Omental fat pad (tissue), 4 donors: ENCODE measurements at places on chromosomes 5 and 9.

- DNase-seq = peak; percentile 19
Observed at GRCh38 chr5:175694371-175695160, 36.7 kb downstream of the HRH2 start.

DNA sequence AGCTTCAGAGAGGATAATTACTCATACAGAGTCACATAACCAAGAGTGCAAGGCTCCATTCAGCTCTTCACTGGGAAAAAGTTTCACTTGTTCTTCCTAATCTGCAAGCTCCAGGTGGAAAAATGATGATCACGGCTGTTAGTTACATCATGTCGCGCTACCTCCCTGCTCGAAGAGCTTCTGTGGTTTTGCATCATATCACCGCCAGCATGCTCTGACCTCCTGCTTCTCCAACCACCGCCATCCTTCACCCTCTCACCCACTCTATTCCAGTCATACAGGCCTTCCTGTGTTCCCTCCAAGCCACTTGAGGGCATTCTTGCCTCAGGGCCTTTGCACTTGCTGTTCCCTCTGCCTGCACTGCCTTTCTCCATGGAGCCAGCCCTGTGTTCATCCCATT lies 47.1 kb downstream of the COL27A1 start:
- no peak for DNase-seq

DNA sequence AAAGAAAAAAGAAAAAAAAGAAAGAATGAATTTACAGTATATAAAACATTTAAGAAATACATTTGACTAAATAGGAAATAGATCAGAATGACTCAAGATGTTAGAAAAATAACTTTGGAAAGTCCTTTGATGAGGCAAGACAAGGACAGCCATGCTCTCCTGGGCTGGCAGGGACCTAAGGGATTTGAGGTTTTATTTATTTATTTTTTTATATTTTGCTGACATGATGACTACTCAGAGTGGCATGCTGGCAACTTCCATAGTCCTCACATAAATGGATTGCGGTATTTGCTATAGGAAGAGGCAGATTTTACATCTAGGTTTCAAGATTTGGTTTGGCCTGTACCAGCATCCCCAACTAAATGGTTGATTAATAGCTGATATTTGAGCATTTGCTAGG lies 17.7 kb downstream of the SLC28A3 start:
- no peak for DNase-seq

DNA sequence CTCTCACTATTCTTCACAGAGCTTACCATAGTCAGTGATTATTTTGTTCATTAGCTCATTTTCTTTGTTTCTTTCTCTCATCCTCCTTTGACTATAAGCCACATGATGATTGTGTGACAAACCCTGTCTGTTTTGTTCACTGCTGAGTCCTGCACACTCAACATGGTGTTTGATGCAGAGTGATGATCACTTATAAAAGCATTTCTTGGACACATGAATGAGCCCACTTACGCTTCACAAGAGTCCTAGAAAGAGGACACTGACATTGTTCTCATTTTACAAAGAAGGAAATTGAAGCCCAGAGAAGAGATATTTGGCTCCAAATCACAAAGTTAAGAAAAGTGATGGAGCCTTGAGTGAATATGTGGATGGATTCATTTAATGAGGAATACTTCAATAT lies 13.4 kb downstream of the ABLIM3 start:
- DNase-seq = no peak

DNA sequence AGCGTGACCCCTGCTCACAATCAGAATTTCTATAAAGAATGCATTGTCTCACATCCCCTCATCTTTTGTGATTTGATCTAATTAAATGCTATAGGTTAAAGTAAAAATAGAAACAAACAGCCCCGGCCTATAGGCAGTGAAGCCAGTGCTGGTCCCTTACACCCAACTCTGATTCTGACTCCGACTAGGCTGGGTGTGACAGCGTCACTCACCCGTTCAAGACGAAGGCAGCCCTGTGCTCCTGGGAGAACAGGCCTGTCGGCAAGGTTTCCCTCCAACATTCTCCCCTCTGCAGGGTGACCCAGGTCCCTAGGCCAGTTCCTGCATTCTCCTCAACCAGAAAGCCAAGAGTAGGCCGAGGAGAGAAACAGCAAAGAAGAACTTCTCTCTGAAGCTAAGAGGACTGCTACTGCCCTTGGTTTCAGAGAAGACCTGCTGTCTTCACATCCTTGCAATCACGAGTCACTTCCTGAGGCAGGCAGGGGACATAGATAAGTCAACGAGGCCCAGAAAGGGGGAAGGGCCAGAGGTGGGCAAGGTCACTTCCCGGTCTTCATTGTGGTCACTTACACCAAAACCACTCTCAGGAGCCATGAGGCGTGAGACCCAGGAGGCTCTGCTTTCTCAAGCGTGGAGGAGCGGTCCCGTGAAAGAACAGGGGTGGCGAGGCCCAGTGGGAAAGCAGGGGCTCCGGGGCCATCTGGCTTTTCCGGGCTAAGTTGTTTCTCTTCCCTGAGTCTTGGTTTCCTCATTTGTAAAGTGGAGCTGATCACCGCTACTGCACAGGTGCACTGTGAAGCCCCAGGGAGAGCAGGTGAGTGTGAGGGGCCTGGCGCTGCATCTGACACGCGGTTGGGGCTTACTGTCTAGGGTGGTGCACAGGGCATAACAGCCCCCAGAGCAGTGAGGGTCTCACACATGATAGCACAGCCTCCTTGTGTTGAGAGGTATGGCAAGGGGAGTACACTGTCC lies 200.8 kb downstream of the CRB2 start:
- DNase-seq = no peak

DNA sequence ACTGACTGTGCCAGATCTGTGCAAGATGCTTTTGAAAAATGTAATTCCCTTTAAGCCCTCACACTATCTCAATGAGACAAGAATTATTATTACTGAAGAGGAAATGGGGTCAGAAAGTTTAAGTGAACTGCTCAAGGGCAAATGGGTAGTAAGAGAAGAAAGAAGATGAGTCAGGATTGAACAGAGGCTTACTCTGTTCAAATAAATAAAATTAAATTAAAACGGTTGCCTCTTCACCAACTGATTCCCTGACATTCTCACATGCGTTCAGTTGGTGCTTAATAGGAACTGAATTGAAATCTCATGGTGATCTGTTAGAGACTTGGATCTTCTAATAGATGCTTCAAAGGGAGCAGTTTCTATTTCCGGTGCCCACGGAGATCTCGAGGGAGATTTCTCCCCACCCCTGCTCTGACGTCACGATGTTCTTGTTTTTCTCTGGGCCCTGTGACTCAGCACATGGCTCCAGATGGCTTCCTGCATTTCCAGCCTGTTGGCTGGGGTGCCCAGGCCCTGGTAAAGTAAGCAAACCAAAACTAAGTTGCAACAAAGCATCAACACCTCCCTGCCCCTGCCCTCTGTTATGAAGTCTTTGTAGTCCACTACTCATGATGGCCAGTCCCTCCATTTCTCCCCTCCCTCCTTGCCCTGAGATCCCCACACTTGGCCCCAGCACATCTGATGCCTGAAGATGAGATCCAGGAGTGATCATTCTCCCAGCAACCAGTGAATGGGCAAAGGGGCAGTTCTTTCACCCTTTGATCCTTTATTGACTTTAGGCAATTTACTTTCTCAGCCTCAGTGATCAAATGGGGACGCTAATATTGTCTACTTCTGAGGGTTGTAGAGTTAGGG lies 106.1 kb upstream of the CPEB4 start:
- DNase-seq = peak; percentile 48

DNA sequence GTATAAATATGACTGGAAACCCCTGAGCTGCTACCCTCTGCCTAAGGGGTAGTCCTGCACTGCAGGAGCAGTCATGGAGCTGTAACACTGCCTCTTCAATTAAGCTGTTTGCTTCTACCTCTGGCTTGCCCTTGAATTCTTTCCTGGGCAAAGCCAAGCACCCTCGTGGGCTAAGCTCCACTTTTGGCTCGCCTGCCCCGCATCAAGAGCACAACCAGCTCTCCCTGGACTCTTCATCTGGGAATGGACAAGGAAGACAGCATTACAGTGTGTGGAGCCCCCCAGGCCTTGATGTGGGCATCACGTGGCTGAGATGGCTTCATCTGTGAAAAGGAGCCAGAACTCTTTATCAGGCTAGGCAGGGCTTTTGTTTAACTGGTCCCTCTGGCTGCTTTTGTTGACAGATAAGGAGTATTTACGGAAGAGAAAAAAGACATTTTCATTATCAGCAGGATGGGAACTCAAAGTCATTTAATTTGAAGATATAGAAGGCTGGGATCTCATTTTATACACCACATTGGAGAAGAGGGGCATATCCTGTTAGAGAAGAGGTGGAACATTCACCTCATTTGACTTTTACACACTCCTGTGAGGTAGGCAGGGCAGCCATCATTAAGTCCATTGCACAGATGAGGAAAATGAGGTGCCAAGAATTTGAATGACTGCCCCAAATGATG lies 137.8 kb downstream of the SEMA6A start:
- no peak for DNase-seq

DNA sequence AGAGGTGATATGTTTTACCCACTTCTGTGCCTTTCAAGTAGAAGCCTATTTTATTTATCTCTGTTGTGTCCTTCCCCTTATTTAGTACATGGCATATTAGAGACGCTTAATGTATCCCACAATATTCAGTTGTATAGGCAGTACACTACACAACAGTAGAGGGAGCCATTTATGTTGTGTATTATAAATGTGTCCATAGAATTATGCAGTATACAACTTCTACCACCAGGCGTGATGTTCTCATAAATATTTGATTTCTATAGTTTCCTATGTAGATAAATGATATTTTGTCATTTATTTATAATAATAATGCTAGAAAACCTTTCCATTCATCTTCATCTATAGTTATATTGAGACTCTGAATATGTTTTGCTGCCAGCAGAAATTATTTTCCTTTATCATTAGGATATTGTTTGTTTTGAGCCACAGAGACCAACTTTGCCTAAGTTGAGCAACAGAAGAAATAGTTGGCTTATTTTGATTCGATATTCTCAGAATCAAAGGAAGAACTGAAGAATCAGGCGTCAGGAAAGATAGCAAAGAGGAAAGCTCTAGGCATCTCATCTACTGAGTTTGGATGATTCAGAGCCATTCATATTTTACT lies 81.7 kb downstream of the ADAMTS19 start:
- DNase-seq = no peak

DNA sequence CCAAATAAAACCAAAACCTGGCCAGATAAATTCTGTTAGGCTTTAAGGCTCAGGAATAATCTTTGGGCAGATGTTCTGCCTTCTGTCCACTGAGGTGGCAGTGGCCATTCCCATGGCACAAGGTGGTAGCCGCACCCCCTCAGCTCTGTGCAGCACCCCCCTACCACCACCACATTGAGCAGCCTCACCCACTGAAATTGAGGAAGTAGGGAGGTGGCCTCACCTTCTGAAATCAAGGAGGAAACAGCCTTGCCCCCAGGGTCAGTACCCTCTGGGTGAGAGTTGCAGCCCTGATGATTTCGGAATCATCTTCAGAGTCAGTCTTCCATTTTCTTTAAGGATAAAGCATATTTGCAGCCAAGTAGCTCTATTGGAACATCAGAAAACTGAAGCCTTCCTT lies 204.8 kb upstream of the PIK3R1 start:
- no peak for DNase-seq

GRCh38 chr5:74384851-74385250 lies 255.7 kb downstream of the ENC1 start:
- DNase-seq = no peak

GRCh38 chr9:84151640-84152039 lies 171.0 kb downstream of the RMI1 start:
- DNase-seq = no peak

GRCh38 chr9:131174681-131175239 lies 49.4 kb downstream of the NUP214 start:
- DNase-seq = no peak

DNA sequence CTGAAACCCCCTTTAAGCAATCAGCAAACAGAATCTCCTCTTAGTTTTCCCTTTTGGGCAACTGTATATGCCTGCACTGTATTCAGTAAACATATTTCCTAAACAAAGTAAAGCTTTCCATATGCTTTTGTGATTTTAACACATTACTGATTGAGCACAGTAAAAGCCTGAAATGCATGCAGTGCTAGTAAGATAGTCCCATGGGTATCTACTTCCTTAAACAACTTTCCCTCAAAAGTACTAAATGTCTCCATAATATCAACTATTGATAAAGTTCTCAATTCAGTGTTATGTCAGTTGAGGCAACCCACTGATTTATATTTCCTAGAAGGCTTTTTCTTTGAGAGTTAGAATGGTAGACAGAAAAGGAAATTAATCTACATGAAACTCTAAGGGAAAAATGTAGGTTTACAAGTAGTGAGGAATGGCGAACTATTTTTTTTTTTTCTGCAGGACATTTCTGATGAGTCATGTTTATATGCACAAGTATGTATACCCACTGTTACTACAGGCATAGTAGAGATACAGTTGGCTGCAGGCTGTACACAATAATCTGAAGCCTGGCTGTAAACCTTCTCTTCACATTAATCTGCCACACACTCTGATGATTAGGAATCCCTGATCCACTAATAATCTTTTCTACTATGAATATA lies 31.2 kb upstream of the CEP120 start:
- DNase-seq = no peak

DNA sequence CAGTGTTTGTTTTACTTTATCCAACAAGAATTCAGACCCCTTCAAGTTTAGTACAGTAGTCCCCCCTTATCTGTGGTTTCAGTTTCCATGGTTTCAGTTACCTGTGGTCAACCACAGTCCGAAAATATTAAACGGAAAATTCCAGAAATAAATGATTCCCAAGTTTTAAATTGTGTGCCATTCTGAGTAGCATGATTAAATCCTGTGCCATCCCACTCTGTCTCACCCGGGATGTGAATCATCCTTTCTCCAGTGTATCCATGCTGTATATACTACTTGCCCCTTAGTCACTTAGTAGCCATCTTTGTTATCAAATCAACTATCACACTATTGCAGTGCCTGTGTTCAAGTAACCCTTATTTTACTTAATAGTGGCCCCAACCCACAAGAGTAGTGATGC lies 153.8 kb upstream of the RASA1 start:
- DNase-seq = no peak

- DNase-seq = no peak
Observed at GRCh38 chr5:174245516-174246075, 200.1 kb downstream of the NSG2 start.

- no peak for DNase-seq
Observed at GRCh38 chr5:178555005-178555404, 35.2 kb downstream of the COL23A1 start.

- DNase-seq = no peak
Observed at GRCh38 chr5:111308951-111309350, 84.8 kb downstream of the CAMK4 start.

DNA sequence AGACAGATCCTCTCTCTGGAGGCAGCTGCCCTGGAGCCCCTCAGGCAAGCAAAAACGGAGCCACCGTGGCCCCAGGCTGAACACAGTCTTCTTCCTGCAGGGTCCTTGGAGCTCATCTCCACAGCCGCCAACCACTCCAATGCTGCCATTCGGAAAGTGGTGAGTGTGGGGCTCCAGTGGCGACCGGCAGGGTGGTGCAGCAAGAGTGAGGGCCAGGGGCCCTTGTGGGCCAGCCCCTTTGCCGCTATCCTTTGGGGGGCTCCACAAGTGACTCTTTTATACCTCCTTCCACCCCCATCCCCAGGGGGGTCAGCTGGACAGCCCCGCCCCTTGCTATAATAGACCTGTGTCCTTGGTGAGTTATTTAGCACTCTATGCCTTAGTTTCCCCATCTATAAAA lies 47.4 kb upstream of the SUSD3 start:
- no peak for DNase-seq
